ENCODE measurements at places on chromosomes 7 and 10.

DNA sequence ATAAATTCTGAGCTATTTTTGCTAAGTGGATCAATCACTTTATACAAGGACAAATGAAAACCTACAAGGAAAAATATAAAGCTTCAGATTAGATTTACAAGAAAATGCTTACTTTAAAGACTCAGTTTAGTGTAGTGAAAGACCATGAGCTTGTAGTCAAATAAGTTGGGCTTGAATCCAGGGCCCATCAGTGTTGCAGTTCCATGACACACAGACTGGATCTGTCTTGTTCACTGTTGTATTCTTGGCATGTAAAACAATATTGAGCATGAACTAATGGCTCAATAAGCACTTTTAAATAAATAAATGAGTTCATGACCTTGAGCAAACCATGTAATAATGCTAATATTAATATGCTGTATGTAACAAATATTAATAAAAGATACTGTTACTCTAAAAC lies 164.6 kb upstream of the KCND2 start:
- DNase-seq, result no peak

DNA sequence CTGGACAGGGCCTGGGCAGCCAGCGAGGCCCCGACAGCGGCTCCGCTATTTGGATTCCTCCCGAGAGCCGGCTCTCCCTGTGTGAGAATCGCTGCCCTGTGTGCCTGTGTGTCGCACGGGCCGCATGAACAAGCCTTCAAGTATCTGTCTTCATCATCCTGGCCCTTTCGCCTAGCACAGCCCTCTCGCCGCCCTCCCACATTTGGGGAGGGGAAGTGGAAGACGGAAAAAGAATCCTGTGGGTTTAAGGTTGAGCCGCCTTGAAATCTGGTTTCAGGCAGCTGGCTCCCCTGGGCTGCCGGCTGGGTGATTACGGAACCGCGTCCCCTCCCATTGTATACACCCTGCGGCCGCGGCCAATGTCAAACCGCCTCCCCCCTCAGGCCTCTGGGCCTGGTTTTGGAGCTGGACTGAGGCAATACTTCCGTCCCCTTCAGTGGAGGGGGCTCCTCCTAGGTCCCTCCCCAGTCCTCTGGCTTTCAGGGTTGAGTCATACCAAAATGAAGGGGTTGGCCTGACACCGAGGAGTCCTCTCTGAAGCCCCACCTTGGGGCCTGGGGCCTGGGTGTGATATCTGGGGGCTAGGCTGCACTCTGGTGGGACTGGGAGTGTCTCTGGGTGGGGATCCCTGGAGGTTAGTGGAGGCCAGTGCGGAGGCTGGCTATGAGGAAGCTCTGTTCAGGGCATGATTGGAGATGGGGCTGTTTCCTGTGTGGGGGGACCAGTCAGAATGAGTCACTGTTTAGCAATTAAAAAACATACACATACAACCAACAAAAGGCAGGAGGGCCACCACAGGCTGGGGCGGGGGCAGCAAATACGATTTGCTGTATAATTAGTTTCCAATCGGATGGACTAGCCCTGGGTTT lies 1.7 kb downstream of the TRIM8 start:
- DNase-seq, result peak; percentile 38

DNA sequence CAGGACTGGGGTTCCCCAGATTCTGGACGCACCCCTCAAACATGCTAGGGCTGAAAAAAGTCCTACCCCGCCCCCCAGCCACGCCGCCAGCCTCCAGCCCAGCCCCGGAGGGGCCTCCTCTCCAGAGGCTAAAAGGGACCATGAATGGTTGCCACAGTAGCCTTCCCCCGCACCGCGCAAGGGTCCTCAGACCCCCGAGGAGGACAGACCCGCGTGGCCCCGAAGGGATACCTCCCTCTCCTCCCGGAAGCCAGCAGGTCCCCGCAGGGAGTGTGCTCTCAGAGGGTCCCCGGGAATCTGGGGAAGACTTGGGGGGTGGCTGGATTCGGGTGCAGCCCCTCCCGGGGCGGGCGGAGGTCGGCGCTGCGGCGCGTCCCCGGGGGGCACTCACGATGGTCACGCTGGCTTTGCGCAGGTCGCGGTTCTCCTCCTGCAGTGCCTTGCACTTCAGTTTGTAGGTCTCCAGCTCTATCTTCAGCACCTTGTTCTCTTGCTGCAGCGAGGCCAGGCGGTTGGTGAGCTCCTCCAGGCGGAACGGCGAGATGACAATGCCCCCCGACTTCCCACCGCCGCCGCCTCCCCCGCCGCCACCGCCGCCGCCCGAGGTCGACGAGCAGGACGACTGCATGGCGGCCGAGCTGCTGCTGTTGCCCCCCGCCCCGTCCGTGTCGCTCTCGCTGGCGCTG lies 482 bp downstream of the CCDC6 start:
- peak; percentile 23 for DNase-seq

DNA sequence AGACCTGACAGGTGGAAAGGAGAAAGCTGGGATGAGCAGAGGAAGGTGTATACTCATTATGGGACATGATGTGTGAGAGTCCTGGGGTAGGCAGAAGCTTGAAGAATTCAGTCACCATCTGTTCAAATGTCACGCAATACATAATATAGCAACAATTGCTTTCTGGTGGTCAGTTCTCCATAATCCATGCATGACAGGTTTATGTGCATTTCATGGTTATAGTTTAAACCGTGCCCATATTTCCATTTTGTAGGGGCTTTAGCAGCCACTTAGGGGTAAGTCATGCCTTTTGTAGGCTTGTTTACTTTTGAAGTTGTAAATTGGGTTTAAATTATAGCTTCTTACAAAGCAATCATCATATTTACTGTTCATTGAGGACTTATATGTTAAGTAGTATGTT lies 158.8 kb downstream of the NXPH1 start:
- no peak for DNase-seq

DNA sequence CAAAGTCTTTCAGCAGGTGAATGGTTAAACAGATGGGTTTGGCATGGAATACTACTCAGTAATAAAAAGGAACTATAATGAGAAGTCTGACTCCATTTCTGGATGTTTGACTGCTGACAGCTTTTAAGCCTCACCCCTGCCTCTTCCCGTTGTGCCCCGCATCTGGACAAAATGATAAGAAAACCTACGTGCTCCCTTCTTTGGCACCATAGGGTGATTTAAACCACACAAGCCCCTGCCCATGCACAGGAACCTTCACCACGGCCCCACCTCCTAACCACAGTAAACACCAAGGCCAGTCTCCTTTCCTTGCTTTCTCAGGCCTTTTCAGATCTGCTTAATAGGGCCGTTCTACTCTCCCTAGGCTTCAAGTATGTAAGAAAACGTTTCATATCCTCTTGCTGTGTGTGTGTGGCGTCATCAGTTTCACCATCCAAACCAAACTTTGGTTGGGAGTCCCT lies 47.1 kb upstream of the UBN2 start:
- DNase-seq, result no peak

DNA sequence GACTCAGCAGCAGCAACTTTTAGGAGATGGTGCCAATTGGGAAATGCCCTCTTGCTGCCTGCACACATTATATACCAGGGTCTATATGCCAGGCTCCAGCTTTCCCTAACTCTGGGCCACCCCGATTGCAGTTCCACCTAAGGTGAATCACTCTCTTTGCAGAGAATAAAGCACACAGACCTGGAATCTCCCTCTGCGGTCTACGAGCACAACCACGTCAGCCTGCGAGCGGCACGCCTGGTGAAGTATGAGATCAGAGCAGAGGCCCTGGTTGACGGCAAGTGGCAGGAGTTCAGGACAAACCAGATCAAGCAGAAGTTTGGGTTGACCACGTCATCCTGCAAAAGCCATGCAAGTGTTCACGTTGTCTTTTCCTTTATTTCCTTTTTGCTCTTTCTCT lies 38.2 kb upstream of the PLEKHA1 start:
- DNase-seq, result no peak

DNA sequence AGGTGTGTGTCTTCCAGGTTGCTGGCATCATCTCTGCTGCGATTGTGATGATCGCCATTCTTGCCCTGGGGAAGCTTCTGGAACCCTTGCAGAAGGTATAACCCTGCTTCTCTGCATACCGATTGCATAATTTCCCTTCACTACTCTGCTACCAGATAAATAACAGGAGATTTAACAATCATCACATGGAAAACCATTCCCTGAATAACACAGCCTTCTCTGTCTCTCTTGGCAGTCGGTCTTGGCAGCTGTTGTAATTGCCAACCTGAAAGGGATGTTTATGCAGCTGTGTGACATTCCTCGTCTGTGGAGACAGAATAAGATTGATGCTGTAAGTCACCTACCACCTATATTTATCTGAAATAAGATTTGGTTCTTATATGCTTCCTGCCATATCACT lies 33.8 kb downstream of the SLC26A4 start:
- DNase-seq, result no peak

DNA sequence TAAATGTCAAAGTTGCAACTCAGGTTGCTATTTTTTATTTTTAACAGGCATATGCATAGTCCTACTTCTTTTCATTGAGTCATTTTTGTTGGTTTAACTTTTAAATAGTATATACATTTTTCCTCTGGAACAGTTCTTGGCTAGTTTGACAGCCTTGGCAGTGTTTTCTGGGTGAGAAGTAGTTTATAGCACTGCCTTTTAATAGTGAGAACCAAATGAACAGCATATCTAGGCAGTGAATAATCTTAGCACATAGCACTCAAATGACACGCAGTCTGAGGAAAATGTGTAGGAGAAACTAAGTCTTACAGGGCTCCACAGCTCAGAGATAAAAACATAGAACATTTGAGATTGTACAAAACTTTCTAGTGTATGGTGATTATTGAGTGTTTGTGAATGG lies 265.5 kb upstream of the POT1 start:
- DNase-seq, result no peak

DNA sequence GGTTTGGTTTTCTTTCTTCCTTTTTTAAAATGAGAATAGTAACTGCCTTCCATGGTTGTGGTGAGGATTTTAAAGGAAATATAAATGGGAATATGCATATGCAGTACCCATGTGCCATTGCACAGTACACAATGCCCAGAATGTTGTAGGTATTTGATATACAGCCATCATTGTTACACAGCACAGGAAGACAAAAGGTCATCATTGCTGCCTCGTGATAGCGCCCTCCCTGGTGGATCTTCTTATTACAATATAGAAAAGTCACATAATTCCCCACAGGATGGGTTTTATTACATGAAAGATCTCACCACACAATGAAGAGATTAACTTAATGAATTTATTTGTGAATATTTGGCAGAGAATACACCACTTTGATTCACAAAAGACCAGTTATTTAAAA lies 76.5 kb downstream of the PPP1R17 start:
- no peak for DNase-seq
